ENCODE measurements at places on chromosomes 2 and 18.

DNA sequence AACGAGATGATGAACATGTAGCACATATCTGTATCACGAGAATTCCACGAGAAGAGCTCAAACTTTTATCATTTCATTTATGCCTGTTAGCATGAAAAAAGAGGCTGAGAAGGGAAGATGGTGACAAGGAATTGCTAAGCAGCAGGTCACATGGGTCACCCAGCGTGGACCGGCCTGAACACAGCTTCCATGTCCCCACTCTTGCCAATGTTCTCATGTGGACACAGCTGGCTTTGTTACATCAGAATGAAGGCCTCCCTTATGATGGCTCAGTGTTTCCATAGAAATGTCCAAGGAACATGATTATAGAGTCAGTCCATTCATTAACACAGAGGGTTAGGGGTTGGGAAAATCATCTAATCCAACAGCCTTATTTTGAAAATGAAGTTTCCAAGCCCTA lies 215.4 kb downstream of the CMPK2 start:
- no peak for DNase-seq

DNA sequence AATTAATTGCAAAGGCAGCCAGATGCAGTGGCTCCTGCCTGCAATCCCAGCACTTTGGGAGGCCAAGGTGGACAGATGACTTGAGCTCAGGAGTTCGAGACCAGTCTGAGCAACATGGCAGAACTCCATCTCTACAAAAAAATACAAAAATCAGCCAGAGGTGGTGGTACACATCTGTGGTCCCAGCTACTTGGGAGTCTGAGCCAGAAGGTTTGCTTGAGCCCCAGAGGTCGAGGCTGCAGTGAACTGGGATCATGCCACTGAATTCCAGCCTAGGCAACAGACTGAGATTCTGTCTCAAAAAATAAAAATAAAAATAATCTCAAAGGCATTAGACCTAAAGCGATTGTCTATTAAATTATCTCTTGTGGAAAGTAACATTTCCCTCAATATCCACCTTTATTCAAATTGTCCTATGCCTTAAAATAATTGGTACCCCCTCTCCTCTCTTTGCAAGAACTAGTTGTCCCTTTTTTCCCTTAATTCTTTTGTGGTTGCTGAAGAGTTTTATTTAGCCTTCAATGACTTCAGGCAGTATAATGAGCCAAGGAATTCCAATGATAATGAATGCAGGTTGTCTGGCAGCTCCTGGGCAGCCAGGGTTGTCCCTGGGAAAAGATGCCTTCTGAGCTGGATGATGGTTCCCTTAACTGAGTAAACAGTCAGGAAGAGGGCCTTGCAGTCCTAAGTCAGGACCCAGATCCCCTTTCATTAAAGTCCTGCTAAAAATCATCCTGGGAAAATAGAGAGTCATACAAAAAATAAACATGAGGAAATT lies 32.2 kb downstream of the GPR75 start:
- no peak for DNase-seq

DNA sequence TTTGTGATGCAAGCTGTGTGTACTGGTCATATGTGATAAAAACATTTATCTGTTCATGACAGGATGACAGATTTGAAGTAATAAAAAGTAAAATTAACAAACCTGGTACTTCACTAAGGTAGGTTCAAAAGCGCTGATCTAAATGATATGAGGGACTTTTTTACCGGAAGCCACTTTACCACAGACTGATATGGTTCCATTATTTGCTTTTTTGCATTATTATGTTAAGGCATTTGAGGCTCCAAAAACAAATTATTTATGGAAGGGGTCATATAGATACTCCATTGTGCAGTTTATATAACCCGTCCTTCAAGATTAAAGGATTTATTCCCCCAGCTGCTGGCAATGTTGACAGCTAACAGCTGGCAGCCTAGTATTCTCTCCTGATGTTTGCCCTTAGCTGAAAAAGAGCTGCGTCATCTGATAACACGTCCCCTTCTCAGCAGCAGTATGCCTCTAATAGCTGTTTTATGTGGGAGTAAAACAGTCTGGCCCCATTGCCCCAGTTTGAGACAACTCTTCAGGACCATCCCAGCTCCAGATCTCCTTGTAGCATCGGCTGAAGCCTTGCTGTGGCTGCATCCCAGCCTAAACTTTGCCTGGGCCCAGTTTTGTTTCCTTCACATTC lies 84.8 kb upstream of the XIRP2 start:
- DNase-seq: no peak

DNA sequence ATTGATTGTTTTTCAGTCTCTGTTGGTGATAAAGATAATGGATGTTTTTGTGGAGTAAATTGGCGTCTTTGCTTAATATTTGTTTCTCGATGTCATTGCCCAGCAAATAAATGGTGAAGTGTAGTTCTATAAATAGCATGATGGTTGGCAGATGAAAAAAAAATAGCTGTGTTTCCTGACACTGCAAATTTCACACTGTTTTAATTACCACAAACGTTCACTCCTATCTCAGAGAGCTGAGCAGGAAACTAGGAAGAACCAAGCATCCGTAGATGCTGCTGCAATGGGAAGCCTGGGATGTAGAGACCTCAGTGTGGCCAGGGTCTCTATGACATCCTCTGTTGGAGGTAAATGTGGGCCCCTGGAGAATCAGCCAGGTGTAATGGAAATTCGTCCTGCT lies 183.2 kb downstream of the CYRIA start:
- DNase-seq: no peak

- DNase-seq: peak; percentile 53
These were observed 21.7 kb upstream of the EFHD1 start for GRCh38 chr2:232611559-232612218.

DNA sequence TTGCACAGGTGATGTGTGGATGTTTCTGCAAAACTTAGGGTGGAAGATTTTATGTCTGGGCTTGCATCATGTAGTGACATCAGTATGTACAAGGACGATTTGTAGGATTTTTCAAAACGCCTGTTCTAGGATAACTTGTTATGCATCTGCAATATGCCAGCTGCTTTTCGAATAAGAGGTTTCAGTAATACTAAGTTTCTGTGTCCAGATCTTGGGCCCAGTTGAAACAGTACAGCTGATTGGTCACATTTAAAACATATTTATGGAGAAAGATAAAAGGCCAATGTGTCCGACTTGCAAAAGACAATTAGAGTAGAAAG lies 1.2 kb downstream of the PTPN4 start:
- no peak for DNase-seq

- DNase-seq: no peak
These were observed 203.2 kb upstream of the CYP26B1 start for GRCh38 chr2:72350852-72351251.
